ENCODE measurements at places on chromosomes 6 and 20.

- no peak for DNase-seq
Observed at GRCh38 chr6:149755300-149756260, 6.0 kb downstream of the PCMT1 start.

DNA sequence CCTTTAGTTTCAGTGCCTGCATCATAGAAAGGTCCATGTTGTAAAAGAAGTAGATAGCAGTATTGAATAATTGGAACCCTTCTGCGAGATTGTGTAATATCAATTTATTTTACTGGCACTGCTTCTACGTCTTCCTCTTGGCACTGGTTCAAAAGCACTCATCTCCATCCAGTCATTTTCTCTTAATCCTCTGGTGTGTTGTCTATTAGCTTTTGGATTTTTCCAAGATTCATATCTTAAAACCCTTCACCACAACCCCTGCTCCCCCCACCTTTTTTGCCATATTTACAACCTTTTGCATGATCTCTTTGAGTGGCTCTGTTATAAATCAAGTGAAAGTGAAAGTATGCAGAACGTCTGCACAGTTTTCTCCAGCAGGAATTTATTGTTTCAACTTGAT lies 76.6 kb upstream of the HSF2 start:
- DNase-seq = no peak

GRCh38 chr20:54623991-54624569 lies 148.7 kb downstream of the DOK5 start:
- no peak for DNase-seq

DNA sequence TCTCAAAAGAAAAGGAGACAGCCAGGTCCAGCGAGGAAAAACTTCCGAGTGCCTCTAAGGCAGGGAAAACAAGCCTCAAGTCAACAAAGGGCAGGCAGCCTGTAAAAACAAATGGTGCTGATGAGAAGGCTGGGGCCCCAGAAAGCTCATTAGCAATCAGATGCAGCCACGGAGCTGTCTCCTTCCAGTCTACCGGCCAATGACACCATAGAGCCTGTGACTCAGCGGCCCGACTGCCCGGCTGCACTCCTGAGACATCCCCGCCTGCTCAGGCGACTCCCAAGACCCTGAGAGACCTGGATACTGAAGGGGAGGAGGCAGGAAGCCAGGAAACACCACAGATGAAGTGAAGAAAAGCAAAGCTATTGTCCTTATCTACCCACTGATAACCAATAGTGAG lies 120.1 kb upstream of the HDDC2 start:
- no peak for DNase-seq

GRCh38 chr6:170029416-170030283 lies 261.2 kb downstream of the DLL1 start:
- DNase-seq = peak; percentile 23

DNA sequence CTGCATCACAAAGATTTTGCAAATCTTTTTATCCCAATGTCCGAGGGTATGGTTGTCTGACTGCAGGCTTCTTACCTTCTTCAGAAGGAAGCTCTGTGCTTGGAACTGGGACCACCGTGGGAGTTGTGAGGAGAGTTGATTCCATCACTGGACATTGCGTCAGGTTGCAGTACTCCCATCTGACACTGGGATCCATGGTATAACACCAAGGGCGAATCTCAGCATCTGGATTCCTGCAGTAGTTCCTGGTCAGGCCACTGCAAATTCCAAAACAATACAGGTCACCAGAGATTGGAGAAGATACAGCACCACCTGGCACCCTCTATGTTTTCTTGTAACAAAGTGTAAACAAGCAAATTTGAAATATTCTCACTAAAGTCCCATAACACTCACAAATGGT lies 77.7 kb downstream of the LPA start:
- no peak for DNase-seq

DNA sequence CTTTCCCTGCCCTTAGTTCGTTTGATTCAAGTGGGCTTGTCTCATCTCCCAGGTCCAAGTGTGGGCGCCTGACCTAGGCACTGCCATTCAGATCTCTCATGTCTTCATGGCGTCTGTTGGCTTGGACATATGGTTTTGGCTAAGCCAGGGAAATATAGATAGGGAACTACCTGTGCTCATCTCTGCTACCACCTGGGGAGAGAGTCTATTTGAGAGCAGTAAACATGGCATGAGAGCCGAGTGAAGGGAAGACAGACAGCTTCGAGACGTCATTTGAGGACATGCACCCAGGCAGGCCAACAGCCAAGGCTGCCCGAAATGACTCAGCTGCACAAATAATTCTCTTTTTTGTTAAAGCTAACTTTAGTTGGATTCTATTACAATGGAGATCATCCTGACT lies 370.7 kb upstream of the AGPAT4 start:
- no peak for DNase-seq

DNA sequence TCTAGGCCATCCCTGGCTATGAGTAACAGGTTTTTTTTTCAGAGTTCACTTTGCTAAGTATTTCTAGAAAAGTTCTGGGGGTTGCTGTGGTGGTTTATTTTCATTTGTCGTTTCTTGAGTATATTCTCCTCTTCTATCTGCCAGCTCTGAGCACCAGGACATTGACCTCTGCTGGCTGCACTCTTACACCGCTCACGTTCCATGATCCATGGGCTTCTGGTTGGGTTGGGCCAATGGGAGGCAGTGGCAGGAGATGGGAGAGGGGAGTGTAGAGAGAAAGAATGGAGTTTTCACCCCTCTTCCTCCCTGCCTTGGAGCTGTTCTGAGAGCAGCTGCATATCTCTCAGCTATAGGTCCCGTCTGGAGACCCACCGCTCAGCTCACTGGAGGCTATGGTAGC lies 161.0 kb upstream of the ATXN1 start:
- no peak for DNase-seq

- no peak for DNase-seq
Observed at GRCh38 chr6:43799551-43800297, 29.7 kb downstream of the VEGFA start.

GRCh38 chr6:156756630-156757610 lies 20.3 kb upstream of the ARID1B start:
- no peak for DNase-seq

- DNase-seq = no peak
Observed at GRCh38 chr6:5674721-5675120, 332.0 kb downstream of the NRN1 start.

DNA sequence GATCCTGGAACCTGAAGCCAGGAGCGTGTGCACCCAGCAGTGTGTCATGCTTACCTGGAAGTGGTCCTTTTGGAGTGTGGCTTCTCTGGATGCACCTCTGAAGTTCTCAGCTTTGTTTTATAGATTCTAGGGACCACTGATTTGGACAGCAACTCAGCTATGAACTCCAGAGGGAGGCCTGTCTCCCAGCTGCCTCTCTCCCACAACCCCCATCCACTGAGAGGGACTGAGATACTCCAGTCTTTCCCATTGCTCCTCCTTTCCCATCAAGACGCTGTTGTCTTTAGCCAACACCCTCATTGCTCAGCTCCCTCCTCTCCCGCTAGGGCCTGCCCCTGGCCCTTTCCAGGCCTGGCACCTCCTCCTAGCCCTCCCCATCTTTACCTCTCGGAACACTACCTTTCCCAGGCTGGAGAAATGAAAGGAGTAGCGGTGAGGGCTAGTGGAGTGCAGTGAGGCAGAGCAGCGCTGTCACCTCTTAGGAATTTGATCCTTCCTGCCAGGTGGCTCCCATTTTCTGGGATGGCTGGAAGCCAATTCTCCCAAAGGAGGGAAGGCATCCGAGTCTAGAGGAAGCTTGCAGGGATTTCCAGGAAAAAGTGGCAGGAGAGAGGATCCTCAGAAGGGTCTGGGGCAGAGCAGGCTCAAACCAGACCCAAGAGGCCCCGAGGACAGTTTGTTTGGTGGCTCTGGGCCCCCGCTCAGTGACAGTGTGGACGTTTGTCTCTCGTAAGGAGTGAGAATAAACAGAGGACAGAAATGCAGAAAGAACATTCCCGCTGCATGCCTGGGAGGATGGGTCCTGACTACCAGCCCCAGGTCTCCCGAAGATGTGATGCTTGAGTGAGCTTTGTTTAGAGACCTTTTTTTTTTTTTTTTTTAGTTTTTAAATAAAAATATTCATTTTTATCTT lies at the start of gene LRRN4:
TSS of gene LRRN4 (minus strand) at position 285 of the 913 bp plus-strand sequence. CDS start 1,261 bp downstream, outside the sequence.
- DNase-seq = no peak

DNA sequence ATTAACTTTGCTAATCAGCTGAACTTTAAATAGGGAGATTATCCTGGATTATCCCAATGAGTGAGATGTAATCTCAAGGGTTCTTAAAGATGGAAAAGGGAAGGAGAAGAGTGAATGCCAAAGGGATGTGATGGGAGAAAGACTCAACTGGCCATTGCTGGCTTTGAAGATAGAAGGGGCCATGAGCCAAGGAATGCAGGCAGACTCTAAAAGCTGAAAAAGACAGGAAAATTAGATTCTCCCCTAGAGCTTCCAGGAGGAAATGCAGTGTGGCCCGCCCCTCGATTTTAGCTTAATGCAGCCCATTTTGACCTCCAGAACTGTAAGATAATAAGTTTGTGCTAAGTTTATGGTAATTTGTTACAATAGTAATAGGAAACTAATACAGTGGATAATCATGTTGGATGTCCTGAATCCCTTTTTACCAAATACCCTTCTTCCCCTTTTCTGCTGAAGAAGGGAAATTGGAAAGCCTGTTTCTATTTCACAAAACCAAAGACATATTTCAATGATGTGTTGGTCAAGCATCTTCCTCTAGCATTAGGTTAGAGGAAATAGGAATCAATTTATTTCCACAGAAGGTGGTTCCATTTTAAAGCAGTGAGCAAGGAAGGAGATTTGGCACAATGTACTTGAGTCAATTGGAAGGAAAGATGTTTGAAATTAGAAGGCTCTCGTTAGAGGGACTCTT lies 3.3 kb upstream of the HDDC2 start:
- no peak for DNase-seq

DNA sequence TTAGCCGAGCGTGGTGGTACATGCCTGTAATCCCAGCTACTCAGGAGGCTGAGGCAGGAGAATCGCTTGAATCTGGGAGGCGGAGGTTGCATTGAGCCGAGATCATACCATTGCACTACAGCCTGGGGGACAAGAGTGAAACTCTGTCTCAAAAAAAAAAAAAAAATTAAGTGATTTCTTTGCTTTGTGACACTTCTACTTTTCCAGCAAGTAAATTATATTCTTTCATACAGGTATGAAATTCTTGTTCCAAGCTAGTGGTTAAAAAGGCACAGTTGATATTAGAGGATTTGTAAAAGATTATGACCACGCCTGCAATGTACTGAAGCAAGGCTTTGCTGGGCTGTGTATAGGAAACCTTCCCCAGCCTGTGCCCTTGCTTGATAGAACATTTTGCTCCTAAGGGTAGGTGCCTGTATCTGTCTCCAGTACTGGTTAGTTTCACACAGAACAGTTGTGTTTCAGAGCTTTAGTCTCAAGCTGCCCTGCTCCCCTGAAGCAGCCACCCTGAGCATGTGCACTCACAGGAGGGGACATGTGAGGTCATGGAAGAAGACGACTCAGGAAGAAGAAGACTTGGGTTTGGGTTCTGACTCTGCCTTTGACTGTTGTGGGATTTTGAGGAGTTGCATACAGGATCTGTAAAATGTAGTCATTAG lies 10.2 kb downstream of the PTPN1 start:
- no peak for DNase-seq

GRCh38 chr6:112927641-112928320 lies 580.7 kb downstream of the RFPL4B start:
- no peak for DNase-seq

GRCh38 chr6:112398686-112399085 lies 51.6 kb downstream of the RFPL4B start:
- DNase-seq = no peak

- DNase-seq = no peak
Observed at GRCh38 chr20:19473216-19473921, 260.9 kb downstream of the SLC24A3 start.

Measured in left hindlimb (tissue), 1 donor.